NCI-H460 (cell line): ENCODE measurements at places on chromosomes 1 and 21. TPM values are rescaled to one million over a fixed set of nuclear protein-coding genes. Genes with fewer than 3 reads are reported as not detected.

GRCh38 chr1:182069028-182069466 lies 7.5 kb upstream of the ZNF648 start:
- DNase-seq: peak; percentile 76

- DNase-seq: no peak
Observed at GRCh38 chr1:207941665-207942064, 30.7 kb upstream of the CD34 start.

DNA sequence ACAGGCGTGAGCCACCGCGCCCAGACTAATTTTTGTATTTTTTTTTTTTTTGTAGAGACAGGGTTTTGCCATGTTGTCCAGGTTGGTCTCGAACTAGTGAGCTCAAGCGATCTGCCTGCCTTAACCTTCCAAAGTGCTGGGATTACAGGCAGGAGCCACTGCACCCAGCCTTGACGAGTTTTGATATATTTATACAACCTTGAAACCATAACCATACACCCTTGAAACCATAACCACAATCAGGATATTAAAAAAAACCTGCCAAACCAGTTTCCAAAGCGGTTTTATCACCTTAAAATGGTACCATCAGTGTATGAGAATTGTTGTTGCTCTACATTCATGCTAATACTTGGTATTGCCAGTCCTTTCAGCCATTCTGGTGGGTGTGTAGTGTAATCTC lies 3.7 kb upstream of the PHACTR4 start:
- no peak for DNase-seq

GRCh38 chr1:37169241-37169640 lies 134.9 kb upstream of the GRIK3 start:
- no peak for DNase-seq

GRCh38 chr1:68232289-68233148 lies at the start of gene WLS:
Gene WLS, minus strand, starts transcription at chr1:68232523. Its CDS starts 224 bp downstream, at chr1:68232299.
- peak; percentile 50 for DNase-seq

GRCh38 chr1:91836331-91837040 lies 49.5 kb downstream of the TGFBR3 start:
- peak; percentile 26 for DNase-seq

DNA sequence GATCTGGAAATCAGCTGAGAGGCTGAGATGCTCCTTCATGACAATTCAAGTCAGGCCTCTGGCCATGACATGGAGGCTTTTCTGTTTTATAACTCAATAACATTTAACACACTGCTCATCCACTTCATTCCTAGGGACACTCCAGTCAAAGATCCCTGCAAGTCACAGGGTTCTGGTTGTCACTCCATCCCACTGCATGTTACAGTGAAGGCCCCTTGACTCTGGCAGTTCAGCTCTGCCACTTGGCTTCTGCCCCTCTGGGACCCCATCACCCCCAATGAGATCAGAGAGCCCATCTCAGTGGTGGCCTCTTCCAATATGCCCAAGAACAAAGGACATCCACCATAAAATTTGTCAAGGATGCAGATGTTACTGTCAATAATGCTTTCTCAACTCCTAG lies 10.0 kb upstream of the FAM110D start:
- no peak for DNase-seq

DNA sequence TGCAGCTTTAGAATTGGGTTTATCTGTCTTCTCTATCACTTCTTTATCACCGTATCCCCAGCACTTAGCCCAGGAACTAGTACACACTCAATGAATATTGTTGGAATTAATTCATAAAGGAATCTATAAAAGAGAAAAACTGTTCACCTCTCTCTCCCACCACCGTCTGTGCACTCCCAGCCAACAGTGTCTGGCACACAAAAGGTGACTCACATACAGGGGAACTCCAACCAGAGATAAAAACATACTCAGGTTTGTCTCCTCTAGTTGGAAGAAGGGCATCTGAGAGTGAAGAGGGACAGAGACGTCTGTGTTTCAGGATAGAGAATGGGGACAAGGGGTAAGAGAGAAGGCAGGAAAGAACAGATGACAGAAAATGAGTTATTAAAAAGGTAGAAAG lies 10.0 kb downstream of the ITLN1 start:
- DNase-seq: no peak

DNA sequence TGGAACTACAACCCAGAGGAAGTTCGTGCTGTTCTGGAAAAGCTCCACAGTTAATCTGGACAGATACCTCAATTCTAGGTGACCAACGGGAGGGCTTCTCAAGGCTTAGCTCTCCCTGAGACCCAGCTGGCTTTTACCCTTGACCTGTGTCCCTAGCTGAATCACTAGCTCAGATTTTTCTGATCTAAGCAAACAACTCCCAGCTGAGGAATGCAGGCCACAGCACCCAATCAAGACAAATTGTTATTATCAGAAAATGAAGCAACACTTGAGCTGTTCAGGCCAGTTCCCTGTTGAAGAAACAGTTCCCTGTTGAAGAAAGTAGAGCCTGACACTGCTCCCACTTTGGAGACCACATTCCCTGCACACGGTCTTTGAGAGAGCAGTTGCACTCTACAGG lies 16.0 kb downstream of the DIO1 start:
- no peak for DNase-seq

DNA sequence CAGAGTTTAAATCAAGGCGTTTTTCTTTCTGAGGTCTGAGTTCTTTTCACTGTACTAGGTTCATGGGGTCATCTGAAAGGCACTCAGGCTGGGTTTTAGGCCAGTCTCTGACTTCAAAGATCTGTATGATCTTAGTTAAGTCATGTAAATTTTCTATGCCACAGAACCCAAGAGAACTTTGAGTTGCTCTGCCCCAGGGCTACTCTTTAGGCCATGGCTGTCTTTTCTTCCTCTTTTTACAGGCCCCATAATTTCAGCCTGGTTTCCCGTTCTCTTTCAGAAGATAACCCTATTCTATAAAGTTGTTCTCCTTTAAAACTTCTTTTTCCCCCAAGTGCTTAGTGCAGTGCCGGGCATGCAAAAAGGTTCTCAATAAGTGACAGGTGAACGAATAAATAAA lies 26.1 kb downstream of the METTL13 start:
- DNase-seq: no peak

DNA sequence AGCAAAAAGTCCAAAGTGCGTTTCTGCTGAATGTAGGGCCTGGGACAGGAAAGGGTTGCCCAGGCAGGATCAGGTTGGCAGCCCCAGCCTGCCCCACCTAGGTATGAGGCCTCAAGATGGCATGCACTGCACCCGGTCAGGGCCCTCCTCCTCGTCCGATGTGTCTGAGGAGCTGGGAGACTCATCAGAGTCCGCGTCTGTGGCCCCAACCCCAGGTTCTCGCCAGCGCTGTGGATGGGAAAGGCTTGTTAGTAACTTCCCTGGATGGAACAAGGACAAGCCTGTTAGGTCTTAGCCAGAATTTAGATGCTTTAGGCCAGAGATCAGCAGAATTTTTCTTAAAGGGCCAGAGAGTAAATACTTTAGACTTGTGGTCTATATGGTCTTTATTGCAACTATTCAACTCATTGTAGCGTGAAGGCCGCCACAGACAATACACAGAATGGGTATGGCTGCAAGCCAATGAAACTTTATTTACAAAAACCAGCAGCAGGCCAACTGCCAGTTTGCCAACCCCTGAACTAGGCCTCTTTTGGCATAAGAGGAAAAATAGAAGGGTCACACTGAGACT lies 12.4 kb downstream of the PEA15 start:
- DNase-seq: no peak

GRCh38 chr1:47478090-47478489 lies 40.2 kb downstream of the FOXD2 start:
- no peak for DNase-seq

- DNase-seq: no peak
Observed at GRCh38 chr1:41800311-41800829, 118.4 kb downstream of the HIVEP3 start.

DNA sequence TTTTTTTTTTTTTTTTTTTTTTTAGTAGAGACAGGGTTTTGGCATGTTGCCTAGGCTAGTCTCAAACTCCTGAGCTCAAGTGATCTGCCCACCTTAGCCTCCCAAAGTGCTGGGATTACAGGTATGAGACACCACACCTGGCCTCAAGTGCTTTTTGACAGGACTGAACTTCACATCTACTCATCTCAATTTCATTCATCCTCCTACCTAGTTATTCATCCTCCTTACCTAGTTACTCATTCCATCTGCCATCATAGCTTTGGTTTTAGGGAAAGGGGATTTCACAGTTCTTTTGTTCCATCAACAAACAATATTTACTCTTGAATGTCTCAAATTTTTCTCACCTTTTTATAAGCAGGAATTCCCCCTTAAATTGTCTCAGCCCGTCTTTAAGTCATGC lies 38.6 kb upstream of the RALGPS2 start:
- no peak for DNase-seq

- DNase-seq: no peak
Observed at GRCh38 chr1:10108948-10109708, 76.4 kb downstream of the UBE4B start.

DNA sequence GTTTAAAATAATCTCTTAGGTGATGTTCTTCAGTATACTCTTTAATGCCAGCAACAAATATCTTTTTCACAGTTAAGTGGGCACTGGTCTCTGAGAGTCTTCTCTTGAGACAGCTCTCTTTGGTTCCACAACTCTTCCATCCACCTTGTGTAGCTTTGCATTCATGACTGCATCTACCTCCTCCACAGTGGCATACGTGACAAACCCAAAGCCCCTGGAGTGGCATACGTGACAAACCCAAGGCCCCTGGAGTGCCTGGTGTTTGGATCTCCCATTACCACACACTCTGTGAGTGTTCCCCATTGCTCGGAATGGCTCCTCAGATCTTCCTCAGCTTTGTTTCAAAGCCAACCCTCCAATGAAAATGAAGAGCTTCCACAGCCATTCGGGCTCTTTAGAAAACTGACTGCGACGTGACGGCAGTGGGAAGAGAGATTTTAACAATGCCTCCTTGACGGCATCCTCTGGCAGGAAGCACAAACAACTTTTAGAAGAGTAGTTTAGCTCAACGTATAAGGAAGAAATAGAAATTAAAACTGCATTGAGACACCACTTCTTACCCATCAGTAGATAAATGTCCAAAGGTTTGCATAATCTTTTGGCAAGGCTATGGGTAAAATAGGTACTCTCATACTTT lies 45.8 kb downstream of the SLC30A7 start:
- DNase-seq: no peak

DNA sequence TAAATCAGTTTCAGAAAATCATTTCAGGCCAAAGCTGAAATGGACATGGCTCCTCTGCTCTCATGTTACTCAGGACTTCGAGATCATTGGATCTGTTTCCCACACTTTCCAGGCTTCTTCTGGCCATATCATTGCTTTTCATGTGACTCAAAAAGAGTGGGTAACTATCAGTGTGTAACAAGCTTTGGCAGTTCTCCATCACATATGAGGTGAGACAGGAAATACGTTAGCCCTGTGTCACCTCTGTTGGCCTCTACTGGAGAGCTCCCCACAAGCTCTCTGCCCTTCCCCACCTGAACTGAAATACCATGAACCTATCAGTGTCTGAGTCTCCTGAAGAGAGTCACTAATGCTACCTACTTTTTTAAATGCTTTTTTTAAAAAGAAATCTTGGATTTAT lies 128.2 kb downstream of the LBR start:
- DNase-seq: no peak

- DNase-seq: no peak
Observed at GRCh38 chr1:224378855-224379631, 22.4 kb downstream of the CNIH4 start.

DNA sequence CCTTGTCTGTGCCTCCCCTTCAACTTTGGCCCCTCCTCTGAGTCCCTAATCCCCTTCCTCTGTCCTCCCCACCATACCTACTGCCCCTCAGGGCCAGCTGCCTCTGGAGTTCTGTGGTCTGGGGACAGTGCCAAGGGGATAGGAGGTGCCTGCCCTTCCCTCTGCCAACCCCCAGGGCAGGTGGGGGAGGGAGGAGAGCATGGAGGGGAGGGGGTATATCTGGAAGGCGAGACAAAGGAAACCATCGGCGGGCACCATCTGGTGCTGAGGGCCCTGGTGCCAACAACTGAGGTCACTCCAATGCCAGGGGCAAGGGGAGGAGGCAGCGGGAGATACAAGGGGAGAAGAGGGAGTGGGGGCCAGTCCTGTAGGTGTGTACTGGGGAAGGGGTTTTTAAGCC lies 9.6 kb downstream of the RAB25 start:
- DNase-seq: no peak

GRCh38 chr1:210523830-210524229 lies 195.1 kb downstream of the HHAT start:
- DNase-seq: no peak

DNA sequence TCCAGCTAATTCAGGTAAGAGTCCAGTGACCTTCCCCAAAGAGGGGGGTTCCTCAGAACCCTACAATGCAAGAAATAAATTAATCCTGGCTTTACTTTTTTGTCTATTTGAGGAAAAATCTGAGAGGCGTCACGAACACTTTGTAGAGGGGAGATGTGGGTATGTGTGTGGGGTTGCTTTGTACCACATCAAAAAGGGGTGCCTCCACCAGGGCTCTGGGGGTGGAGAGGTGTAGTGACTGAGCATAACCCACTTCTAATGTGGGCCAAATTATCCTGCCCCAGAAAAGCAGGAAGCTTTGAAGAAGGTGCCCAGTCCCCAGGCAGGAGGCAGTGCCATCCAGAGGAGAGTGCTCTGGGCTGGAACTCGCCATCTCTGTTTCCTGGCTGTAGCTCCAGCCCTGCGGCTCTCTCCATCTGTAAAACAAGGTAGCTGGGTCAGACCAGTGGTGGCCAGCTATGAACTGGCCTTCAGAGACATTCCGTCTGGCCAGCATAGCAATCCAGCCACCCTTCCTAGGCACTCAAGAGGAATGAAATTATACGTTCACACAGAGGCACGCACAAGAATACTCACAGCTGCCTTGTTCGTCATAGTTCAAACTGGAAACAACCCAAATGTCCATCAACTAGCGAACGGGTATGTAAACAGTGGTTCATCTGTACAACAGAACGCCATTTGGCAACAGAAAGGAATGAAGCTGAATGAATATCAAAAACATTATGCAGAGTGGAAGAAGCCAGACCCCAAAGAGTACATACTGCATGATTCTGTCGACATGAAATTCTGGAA lies 45.4 kb upstream of the TNFRSF1B start:
- no peak for DNase-seq

DNA sequence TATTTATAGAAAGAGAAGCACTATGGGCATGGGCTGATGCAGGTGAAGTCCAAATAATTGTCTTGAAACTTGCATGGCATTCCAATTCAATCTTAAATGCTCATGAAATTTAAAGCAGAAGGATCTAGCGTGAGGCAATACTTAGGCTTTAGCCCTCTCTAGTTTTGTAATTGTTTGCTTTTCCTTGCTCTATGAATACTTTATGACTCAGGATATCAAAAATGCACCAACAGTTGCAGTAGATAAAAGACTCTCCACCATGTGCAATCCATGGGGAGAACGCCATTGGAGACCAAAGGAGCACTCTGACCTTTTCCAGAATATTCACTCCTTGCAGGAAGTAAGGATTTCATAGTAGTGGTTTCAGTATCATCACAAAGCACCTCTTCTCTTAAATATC lies 436.4 kb downstream of the LRRIQ3 start:
- no peak for DNase-seq

- DNase-seq: no peak
Observed at GRCh38 chr1:245763873-245764331, 609.1 kb downstream of the KIF26B start.

Gene LCE1F
- not detected in 2 replicates for total RNA-seq

Gene PTGFR
- total RNA-seq: 0.12 and 0.17 TPM in 2 replicates

Gene TRIM17
- total RNA-seq: not detected in 2 replicates

Gene GSTM5
- 0.12 TPM in 2 replicates for total RNA-seq

Gene S100A7A
- not detected in 2 replicates for total RNA-seq

Gene PODN
- not detected in 2 replicates for total RNA-seq

Gene MTOR
- total RNA-seq: 29.3 and 30.0 TPM in 2 replicates

Gene TEX38
- not detected in 2 replicates for total RNA-seq

Gene CFHR5
- not detected in 2 replicates for total RNA-seq

Gene CFAP107
- total RNA-seq: not detected in 2 replicates

Gene NBPF10
- total RNA-seq: 0.72 and 0.77 TPM in 2 replicates

Gene TSACC
- total RNA-seq: 0.67 and 1.4 TPM in 2 replicates

Gene ALX3
- total RNA-seq: not detected in 2 replicates

Gene FCAMR
- not detected in 2 replicates for total RNA-seq
